ENCODE measurements at places on chromosomes 4 and X. TPM values are rescaled to one million over a fixed set of nuclear protein-coding genes. Genes with fewer than 3 reads are reported as not detected.

The NIPAL1 gene
- 0.86 TPM for polyA plus RNA-seq

The SPANXN3 gene
- polyA plus RNA-seq: not detected

The RLIM gene
- polyA plus RNA-seq: 11.2 TPM

The TEX13C gene
- polyA plus RNA-seq: not detected

The PTPN13 gene
- polyA plus RNA-seq: not detected

The H2BW2 gene
- not detected for polyA plus RNA-seq

The TBC1D9 gene
- polyA plus RNA-seq: not detected

The RIPPLY1 gene
- 0.53 TPM for polyA plus RNA-seq

The SOX3 gene
- not detected for polyA plus RNA-seq

The GAB3 gene
- polyA plus RNA-seq: 1.7 TPM

The ANXA10 gene
- not detected for polyA plus RNA-seq

The PHOX2B gene
- not detected for polyA plus RNA-seq

The SLC25A43 gene
- 3.8 TPM for polyA plus RNA-seq

The STK26 gene
- 54.1 TPM for polyA plus RNA-seq

The IL1RAPL1 gene
- polyA plus RNA-seq: not detected

The CTPS2 gene
- polyA plus RNA-seq: 2.7 TPM

The NCAPG gene
- polyA plus RNA-seq: 0.24 TPM

The TMSB15B gene
- 14.7 TPM for polyA plus RNA-seq

The HTR2C gene
- not detected for polyA plus RNA-seq

The MTM1 gene
- polyA plus RNA-seq: 11.9 TPM

The MAGEE2 gene
- polyA plus RNA-seq: not detected

The CFI gene
- polyA plus RNA-seq: not detected

The SPRY1 gene
- polyA plus RNA-seq: 4.3 TPM

The DGKK gene
- polyA plus RNA-seq: not detected

The MTMR1 gene
- 24.8 TPM for polyA plus RNA-seq

The LINC00632 gene
- polyA plus RNA-seq: 0.28 TPM

The CCKAR gene
- polyA plus RNA-seq: not detected

The PAGE2B gene
- polyA plus RNA-seq: not detected

The TASL gene
- 1.8 TPM for polyA plus RNA-seq

The PPEF1 gene
- 0.12 TPM for polyA plus RNA-seq

The SPINK2 gene
- polyA plus RNA-seq: 32.8 TPM

The SMIM10L2A gene
- 0.49 TPM for polyA plus RNA-seq

The PLXNB3 gene
- not detected for polyA plus RNA-seq

The GLOD5 gene
- polyA plus RNA-seq: not detected

The ATP1B4 gene
- not detected for polyA plus RNA-seq

The ABCB7 gene
- polyA plus RNA-seq: 13.0 TPM

The KIAA1210 gene
- not detected for polyA plus RNA-seq

The MAGEB1 gene
- not detected for polyA plus RNA-seq

The CXCL5 gene
- polyA plus RNA-seq: not detected

The PROM1 gene
- polyA plus RNA-seq: not detected

The FAM241A gene
- 2.0 TPM for polyA plus RNA-seq
